ENCODE measurements at places on chromosomes 5 and 9.

GRCh38 chr9:136983656-136984314 is 992 bp downstream of the LCNL1 start:
- no peak for DNase-seq

DNA sequence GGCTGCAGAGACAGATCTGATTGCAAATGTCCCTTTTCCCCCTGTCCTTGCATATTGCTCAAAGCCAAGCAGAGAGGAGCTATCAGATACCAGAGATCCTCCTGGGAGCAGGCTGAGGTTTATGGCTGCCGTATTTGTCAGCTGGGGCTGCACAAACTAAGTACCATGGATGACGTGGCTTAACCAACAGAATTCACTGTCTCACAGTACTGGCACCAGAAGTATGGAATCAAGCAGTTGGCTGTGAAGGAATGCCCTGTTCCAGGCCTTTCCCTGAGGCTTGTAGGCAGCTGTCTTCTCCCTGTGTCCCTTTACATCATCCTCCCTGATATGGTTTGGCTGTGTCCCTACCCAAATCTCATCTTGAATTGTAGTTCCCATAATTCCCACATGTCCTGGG is 2.6 kb downstream of the CFAP90 start:
- no peak for DNase-seq

DNA sequence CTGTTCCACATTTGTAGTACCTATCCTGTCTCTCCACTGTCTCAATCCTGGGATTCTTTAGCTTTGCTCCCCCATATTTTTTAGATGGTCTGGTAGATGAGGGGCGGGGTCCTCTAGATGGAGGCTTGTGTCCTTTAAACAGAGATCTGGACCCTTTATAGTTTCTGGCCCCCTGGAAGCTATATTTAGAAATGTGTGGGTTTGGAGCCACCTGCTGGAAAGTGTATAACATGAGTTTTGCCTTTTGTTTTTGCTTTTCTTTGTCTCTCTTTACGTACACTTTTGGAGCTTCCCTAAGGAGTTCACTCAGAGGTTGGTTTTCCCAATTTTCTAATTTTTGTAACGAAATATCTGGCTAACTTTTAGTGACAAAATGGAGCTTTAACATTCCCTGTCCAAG is 110.7 kb downstream of the CFAP95 start:
- no peak for DNase-seq

GRCh38 chr5:10577371-10578292 is 13.8 kb downstream of the ANKRD33B start:
- no peak for DNase-seq

- no peak for DNase-seq
Measured at GRCh38 chr5:55885359-55885758, 34.2 kb downstream of the IL31RA start.

DNA sequence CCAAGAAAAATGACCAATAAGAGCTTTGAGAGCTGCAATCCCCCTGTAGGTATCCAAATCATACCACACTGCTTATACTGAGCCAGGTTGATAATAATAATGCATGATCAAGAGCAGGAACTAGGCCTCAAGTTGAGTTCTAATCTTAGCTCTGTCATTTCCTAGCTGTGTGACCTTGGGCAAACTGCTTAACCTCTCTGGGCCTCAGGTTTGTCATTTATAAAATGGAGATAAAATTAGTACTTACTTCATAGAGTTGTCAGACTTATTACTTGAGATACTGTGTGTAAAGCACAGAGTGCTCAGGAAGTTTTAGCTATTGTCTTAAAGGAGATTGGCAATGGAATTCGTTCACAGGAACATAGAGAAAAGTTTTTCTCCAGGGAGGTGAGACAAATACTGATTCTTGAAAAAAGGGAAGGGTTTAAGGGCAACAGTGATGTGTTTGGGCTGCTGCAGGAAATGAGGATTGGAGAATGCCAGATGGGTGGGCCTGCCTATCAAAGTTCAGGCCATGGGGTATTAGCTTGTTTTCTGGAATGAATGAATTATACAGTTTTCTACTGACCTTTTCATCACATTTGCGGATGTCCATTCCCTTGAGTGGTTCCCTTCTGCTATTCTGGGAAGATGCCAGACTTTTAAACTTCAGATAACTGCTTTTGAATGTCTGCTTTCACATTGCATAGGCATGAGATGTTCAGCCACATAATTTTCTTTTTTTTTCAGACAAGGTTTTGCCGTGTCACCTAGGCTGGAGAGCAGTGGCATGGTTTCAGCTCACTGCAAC is 10.2 kb upstream of the ATP6V0E1 start:
- no peak for DNase-seq

- no peak for DNase-seq
Measured at GRCh38 chr5:146368137-146368536, 29.5 kb downstream of the POU4F3 start.

DNA sequence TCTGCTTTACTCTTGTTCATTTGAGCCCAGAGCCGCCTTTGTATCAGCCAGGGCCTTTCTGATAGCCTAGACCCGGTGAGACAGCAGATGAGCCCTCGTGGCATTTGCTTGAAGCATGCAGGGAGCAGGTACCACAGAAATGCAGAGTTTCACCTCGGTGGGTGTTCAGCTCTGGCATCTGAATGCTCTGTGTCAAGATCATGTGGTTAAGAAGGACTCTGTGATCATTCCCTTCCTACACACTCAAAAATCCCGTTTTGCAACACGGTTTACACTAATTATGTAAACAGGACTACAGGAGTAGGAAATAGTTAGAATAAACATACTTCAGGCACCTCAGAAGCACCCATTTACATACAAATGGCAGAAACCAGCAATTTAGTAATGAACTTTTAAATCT is 67.2 kb downstream of the MVB12B start:
- DNase-seq, result no peak

GRCh38 chr9:81819859-81820546 is 108.2 kb upstream of the SPATA31D4 start:
- no peak for DNase-seq

- no peak for DNase-seq
Measured at GRCh38 chr9:132456241-132456640, 46.2 kb downstream of the CFAP77 start.

All from G401 (cell line).